AG10803 (cell line): ENCODE measurements at places on chromosomes 3 and 15.

DNA sequence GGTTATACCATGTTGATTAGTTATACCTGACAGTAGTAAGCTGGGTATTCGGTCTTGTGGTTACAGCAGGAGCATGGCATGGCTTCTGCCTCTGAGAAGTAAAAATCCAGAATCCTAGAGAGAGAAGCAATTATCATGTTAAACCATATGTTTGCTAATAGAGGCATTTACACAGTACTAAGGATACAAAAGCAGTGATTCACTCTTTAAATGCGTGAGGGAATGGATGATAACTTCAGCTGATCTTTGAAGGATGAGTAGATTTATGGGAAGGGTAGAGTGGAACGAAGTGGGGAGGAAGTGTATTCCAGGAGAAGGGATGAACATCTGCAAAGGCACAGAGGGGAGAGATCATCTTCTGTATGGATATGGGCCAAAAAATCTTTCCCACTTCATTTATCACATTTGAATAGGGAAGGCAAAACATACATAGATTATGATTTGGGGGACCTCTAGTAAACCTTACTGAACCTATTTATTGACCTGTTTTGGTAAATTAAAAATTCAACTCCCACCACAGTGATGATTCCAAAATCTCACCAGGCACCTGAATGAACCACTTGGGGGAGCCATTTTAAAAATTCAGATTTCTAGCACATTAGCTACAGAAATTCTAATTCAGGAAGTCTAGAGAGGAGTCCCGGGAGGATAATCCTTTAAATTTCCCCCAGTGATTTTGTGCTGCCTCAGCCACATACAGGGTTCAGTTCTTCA, 35.1 kb downstream of the IGSF10 start:
- peak; percentile 35 for DNase-seq

DNA sequence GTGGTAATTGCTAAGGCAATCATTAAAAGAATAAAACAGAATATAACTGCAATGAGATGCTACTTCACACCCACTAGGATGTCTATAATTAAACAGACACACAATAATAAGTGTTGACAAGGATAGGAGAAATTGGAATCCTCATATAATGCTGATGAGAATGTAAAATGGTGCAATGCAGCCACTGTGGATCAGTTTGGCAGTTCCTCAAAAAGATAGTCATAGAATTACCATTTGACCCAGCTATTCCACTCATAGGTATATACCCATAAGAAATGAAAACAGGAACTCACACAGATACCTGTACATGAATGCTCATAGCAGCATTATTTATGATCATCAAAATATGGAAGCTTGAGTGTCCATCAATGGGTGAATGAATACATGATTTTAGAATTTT, 9.6 kb upstream of the RNF111 start:
- DNase-seq = no peak

DNA sequence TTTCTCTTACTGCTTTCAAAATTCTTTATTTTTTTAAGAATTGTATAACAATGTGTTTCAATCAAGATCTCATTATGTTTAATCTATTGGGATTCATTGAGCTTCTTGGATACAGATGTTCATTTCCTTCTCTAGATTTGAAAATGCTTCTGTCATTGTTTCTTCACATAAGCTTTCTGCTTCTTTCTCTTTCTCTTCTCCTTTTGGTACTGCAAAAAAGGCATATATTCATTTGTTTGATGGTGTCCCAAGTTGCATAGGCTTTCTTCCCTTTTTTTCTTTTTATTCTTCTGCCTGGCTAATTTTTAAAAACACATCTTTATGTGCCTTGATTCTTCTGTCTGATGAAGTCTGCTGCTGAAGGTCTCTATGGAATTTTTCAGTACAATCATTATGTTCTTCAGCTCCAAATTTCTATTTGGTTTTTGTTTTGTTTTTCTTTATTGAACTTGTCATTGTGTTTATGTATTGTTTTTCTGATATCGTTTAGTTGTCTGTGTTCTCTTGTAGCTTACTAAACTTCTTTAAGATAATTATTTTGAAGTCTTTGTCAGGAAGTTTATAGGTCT, 88.9 kb downstream of the DTWD1 start:
- DNase-seq = no peak

DNA sequence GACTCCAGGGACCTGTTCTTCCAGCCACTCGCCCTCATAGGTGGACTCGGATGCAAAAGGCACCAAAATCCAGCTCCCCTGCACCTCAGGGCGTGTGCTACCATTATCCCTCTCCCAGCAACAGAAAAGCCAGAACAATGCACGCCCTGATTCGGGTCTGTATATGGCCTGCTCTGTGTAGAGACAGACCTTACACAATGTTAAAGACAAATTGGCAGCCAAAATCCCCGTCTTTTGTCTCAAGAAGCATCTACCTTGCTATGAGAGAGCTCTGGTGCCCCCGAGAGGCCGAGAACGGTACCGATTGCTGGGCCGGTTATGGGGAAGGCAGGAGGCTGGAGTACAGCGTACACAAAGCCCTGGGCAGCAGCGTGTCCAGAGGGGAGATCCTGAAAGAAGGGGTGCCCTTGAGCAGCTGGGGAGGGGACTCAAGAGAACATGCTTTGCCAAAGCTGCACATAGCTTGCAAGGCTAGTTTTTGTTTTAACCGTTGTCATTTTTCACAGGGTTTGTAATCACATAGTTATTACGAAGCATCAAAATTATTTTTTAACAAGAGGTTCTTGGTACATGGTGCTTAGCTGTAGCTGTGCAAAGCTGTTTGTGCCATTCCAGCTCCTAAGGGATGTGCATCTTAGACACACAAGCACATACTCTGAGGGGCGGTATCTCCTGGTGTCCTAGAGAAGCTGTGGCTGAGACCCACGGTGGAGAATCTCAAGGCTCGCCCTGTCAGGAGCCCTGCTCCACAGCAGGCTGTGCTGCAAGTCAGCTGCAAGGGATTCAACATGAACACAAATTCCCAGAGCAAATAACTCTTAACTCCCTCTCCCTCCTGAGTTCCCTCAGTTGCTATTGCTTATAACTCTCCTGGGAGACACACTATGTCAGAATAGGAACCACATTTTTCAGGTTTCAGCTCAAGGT, 461.5 kb upstream of the PPP2R3A start:
- DNase-seq = peak; percentile 74

- peak; percentile 70 for DNase-seq
Observed at GRCh38 chr15:96285305-96285704, 45.2 kb upstream of the NR2F2 start.

- no peak for DNase-seq
Observed at GRCh38 chr15:90049030-90049429, 47.9 kb downstream of the ZNF710 start.

DNA sequence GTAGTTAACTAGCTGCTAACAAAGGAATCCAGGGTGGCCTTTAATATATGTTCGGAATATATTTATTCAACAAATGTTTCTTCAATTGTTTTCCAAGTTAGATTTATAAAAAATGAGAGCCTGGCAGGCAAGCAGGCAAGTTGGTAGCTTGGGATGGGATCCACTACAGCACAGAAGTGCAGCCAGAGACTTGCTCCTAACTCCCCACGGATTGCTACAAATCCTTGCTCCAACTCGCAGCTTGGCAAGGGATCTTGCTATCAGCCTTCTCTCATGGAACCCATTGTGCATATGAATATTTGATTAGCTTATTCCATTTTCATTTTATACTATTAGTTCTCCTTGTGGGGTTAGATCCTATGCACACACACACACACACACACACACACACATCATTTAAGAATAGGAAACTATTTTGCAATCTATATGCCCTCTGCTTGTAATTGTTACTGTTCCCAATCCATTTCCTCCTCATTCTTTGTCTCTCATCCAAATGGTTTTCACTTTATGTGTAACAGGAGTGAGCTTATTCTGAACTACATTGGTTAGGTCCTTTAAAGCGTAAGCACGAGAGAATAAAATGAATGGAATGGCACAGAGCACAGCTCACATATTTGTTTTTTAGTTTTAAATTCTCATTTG, 505.6 kb downstream of the LPP start:
- no peak for DNase-seq

DNA sequence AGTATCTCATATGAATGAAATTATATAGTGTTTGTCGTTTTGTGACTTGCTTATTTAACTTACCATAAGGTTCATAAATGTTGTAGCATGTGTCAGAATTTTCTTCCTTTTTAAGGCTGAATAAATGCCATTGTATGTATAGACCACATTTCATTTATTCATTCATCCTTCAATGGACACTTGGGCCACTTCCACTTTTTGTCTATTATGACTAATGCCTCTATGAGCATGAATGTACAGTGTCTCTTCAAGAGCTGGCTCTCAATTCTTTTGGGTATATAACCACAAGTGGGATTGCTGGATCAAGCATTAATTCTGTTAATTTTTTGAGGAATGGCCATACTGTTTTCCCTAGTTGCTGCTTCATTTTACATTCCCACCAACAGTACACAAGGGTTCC, 156.1 kb downstream of the VPS8 start:
- DNase-seq = no peak

GRCh38 chr3:134743006-134743405, 52.1 kb upstream of the EPHB1 start:
- no peak for DNase-seq

GRCh38 chr3:73480187-73480672, 144.5 kb downstream of the PDZRN3 start:
- DNase-seq = peak; percentile 70

- DNase-seq = no peak
Observed at GRCh38 chr15:49473031-49473430, 50.0 kb downstream of the FGF7 start.

DNA sequence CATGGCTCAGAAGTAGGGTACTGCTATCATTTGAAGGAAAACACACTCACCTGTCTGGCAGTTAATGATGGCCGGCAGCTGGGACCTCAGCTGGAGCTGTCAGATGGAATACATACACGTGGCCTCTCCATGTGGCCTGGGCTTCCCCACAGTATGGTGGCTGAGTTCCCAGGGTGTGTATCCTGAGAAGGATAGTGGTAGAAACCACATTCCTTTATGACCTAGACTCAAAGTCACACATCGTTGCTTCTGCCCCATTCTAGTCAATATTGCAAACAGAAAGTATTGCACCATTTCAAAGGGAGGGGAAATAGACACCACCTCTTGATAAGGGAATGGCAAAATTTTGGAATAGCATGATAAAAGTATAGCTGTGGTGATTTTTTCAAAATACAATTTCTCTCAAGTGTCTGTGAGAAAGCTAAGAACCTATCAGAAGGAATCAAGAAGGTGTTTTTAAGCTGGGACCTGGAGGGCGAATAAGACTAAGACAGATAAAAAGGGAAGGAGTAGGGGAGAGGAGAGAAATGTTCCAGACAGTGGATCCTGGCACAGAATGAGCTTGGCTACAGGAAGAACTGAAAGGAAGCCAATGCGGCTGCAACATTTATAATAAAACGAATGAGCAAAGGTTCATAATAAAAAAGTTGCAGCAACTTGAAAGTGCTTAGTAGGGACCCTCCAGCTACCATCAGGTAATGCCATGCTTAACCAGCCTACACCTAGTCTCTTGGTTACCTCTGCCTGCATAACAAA, 40.1 kb upstream of the GALNT15 start:
- DNase-seq = peak; percentile 34

- DNase-seq = peak; percentile 43
Observed at GRCh38 chr3:15754047-15754446, 43.7 kb downstream of the ANKRD28 start.

GRCh38 chr3:158506456-158506855, 64.5 kb upstream of the MLF1 start:
- no peak for DNase-seq

DNA sequence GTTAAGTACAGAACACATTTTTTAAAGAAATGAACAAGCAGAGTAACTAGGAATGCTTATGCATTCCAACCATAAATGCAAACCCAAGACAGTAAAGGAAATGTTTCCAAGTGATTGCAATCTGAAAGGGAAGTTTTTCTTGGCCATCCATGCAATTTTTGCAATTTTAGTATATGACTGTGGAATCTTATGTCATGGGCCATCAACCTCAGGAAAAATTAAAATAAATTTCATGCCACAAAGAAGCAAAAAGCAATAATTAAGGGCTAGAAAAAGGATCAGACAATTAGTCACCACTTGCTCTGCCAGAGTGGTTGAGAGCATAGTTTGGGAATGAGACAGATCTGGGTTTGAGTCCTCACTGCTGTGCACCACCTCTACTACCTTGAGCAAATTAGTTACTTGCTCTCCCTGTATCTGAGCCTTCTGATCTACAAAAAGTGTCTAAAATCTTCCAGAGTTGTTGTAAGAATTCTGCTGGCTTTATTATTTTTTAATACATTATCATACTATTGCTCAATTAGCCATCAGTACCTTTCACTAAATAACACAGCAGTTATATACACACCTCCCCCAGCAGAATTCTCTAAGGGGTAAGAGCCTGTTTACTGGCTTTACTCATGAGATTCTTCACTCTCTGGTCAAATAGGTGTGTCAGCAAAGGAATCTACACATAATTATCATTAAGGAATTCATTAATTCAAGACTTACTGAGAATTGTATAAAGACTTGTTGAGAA, 49.7 kb upstream of the FBN1 start:
- peak; percentile 97 for DNase-seq

- DNase-seq = no peak
Observed at GRCh38 chr3:159941038-159942000, 47.3 kb upstream of the IL12A start.

GRCh38 chr3:9384141-9384828, 13.1 kb upstream of the SETD5 start:
- DNase-seq = peak; percentile 39

GRCh38 chr3:193780810-193781478, 187.9 kb downstream of the OPA1 start:
- peak; percentile 76 for DNase-seq

DNA sequence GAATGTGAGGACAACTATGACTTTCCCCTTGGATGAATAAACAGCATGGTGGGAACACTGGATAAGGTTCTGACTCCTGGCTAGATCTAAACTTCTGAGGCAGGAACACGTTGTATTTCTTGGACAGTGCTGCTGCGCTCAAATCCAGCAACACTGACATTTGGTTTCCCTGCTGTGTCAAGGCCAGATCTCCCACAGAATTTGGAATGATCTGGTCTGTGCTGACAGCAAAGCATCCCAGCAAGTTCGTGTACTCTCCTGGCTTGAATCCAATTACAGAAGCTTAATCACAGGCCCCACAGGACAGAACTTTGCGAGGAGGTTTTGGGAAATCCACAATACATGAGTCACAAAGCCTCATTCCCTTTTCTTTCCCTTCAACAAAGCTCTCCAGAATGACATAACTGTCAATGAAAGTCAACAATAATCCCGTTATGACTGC, 92.5 kb downstream of the ADAMTS9 start:
- DNase-seq = peak; percentile 91
